IPS DF 6.9 (cell line): ENCODE measurements at places on chromosomes 13 and 19.

DNA sequence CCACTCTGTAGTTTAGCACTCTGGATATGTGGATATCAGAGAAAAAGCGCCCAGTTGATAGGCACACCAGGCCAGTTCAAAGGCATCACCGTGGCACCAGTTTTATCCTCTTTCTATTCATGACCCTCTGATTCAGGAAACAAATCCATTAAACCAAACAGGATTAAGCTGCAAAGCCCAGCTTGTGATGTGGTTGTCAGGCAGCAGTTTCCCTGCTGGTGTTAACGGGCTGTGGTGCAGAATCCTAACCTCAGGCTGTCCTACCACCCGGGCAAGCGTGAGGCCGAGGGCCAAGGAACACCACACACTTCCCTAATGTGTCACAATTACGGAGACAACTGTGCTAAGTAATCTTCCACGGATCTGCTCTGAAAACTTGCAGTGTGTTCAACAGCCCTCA is 209.1 kb downstream of the OLFM4 start:
- DNase-seq: no peak

DNA sequence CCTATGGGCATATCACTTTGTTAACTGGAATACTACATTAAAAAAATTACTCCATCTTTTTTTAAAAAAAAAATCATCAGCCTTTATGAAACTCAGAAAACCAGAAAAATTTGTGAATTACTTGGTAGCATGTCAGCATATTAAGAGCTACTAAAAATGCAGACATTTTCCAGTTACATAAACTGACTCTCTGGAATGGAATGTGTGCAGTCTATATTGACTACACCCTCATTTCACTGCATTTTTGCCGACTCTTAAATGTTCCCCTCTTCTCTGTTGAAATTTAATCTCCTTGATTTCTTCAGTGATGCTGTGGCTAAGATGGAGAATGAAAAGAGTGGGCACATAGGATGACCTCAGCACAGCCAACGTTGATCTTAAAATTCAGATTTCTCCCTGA is 393.8 kb downstream of the ITGBL1 start:
- no peak for DNase-seq

DNA sequence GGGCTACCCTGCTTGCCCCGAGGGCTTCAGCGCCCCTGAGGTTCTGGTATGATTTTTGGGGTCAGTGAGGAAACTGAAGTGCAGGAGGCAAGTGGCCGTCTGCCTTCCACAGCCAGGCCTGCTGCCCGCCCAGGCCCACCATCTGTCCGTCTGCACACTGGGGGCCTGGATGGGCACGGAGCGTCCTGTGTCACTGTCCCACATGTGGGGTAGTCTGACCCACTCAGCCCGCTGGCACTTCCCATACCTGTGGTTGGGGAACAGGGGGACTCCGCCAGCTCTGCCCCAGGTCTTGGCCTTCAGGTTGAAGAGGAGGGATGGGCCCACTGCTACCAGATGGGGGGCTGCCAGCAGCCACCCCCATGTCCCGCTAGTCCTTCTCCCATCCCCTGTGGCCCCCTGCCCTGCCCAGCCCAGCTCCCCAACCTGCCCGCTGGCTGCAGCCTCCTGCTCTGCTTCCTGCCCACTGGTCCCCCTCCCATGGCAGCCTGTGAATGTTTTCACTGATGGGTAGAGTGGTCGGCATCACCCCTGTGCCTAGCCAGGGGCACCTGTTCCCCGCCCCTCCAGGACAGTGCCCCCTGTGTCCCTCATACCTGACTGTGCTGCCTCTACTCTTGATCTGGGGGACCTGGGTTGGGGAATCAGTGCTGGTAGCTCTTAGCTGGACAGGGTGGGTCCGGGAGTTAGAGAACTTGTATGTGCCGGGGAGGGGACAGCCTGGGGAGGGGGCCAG is 9.5 kb downstream of the PIAS4 start:
- DNase-seq: no peak

- no peak for DNase-seq
Observed at GRCh38 chr13:33970746-33971561, 153.0 kb downstream of the RFC3 start.

GRCh38 chr19:48913114-48913889 is 13.2 kb downstream of the NUCB1 start:
- no peak for DNase-seq

- no peak for DNase-seq
Observed at GRCh38 chr19:32997716-32998355, 25.8 kb downstream of the FAAP24 start.

GRCh38 chr19:36027696-36028095 is 5.0 kb downstream of the CLIP3 start:
- no peak for DNase-seq

DNA sequence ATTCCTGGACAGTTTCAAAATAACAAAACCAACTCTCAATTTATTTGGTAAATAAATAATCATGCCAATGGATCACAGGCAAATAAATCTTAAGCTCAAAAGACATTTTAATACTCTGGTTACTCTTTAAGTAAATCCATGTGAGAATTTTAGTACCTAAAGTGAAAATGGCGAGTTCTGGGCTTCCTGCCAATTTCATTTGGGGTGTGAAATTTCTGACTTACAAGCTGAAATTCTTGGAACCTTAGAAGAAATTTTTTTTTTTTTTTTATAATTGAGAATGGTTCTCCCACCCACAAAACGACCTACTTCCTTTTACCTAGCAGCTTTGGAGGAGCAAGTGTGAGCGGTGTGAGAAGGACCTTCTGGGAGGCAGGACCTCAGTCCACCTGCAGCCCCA is 354.5 kb upstream of the NBEA start:
- DNase-seq: no peak

DNA sequence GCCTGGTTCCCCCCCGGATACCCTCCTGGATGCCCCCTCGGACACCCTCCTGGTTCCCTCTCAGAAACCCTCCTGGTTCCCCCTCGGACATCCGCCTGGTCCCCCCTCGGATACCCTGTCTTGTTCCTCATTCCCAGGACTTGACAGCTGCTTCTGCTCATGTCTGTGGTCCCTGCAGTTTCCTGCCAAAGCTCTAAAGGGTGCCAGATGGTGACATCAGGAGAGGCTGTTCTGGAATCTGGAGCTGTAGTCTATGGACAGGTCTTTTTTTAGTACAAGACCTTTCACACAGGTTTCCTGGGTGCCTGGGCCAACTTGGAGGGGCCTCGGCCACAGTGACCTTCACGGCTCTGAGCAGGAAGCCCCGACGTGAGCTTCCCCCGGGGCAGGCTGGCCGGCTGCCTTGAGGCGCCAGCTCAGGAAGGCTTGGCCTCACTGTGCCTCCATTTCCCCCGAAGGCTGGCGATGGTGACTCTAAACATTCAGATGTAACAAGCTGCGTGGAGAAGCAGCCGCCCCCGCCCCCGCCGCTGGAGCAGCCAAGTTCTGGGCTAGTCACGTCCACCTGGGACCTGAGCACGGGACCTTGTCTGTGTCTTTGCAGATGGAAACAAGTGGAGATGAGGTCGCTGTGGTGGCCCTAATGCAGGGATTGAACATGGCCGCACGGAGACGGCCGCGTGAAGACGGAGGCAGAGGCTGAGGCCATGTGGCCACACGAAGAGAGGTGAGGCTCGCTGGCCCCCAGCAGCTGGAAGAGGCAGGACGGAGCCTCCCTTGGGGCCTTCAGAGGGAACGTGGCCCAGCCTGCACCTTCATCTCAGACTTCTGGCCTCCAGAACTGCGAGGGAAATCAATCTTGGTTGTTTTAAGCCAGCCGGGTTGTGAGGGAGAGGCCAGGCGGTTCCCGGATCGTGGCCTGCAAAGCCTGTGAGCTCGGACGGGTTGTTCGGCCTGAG is 12.7 kb downstream of the SGTA start:
- no peak for DNase-seq

- DNase-seq: no peak
Observed at GRCh38 chr19:1304197-1304924, 18.7 kb downstream of the EFNA2 start.

- no peak for DNase-seq
Observed at GRCh38 chr13:110136660-110137585, 170.0 kb downstream of the COL4A1 start.

- DNase-seq: no peak
Observed at GRCh38 chr13:26759249-26759906, 1.2 kb downstream of the GPR12 start.

DNA sequence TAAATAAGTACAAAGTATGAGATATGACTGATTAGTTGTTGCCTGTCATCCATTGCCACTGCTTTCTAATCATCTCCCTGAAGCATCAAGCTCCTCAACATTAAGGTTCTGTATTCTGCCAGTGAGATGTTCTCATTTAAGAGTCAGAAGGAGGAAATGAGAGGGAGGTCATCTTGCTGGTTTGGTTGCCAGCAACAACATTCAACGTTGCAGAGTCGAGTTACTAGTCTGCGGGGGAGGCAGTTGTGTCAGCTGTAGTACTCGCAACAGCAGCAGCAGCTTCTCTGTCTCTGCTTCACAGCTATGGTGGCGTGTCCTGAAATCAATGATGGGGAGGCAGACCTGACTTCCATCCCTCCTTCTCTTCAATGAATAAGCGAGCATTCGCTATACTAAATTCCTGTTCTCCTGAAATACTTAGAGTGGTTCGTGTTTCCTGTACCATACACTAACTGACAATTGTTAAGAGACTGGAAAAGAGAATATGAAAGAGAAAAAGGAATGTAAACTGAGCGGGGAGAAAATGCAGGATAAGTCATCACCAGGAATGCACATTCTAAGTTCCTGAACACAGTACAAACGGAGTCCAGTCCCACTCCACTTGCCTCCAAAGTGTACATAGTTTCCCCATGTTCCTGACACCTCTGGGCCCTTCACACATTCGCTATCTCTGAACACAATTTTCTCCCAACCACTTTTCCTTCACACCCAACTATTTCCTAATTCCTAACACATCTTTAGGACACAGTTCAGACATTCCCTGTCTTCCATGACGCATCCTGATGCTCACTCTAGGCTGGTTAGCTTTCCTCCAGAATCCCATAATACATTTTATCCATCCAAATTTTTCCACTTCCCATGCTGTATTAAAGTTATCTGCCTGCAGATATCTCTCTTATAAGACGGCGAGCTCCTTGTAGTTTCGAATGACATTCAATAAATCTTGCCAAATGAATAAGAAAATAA is 263.0 kb downstream of the KLF12 start:
- DNase-seq: peak; percentile 11

DNA sequence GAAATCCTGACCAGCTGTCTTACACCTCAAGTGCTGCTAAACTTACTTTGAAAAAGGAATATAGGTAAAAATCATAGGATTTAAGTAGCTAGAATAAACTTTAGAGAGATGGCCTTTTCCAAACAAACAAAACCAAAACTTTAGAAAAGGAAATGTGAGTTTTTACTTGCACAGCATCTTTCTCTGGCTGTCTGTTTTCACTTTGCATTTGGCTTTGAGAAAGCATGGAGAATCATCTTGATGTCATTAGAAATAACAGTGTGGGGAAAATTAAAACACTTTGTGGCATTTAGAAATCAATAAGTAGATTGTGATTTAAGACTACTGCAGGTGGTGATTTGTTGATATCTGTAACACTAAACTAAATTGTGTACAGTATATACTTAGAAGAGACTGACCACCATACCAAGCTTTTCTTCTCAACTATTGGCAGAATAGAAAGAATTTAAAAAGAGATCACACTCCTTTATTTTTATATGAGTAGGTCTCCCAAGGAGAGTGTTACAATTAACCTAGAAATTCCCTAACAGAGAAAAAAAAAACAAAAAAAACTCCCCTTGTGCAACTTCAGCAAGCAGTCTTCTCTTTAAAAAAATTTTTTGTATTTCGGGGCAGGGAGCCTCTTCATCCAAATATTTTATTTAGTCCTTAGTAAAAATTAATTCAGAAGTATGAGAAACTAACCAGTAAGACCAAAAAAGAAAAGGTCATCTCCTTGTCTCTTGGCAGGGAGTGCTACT is 6.1 kb downstream of the WDFY2 start:
- DNase-seq: no peak

DNA sequence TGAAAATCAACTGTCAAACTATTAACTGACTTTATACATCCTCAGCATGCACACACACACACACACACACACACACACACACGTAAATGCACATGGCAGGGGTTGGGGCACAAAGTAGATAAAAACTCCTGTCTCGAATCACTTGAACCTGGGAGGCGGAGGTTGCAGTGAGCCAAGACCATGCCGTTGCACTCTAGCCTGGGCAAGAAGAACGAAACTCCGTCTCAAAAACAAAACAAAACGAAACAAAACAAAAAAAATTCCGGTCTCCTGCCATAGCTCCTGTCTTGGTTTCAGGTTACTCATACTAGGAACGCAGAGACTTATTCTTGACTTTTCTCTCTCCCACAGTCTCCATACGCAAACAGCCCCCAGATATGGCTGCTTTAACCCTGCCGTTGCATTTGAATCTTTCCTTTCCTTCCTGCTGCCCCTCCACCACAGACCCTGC is 148.9 kb downstream of the SHISA2 start:
- no peak for DNase-seq

GRCh38 chr13:21055511-21056045 is 5.8 kb downstream of the LATS2 start:
- no peak for DNase-seq

DNA sequence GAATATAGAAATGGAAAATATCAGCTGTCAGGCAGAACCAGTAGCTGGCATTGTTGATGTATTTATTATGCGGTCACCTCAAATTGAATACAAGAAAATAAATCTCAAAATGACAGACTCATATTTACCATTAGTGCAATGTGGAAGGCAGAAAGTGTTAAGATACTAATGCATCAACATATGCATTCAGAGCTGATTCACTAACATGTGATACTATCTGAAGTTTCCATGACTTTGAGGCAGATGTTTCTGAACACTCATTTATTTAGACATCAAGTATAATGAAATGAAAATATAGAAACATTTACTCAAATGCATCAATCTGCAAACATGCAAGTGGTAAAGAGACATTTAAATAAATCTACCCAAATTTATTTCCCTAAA is 474.2 kb upstream of the SLC10A2 start:
- DNase-seq: no peak

DNA sequence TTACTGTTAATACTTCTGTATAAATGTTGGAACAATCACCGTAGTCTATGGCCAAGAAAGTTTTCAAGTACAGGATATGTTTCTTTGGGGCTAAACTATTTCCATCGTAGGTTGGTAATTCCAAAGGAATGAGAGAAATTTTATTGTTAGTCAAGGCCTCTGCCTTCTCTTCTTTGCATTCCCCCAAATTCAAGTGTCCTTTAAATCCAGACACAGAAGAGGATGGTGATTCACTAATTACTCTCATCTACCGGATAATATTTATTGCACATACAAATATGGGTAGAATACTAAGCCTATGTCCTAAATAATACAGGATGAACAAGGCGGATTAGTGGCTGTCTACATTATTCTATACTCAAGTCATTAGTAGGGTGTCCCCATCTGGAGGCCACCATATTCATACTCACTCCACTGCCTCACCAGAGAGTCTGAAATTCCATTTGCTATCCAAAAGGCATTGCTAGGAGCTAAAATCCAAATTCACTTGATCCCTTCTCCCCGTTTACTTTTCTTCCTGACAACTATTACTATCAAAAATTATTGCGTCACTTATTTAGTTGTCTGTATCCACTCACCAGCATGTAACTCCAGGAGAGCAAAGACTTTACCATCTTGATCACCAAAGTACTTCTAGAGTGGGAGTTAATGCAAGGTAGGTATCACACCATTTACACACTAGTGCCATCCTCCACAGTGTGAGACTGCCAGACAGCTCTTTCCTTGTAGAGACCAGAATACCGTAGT is 82.4 kb upstream of the SGCG start:
- no peak for DNase-seq

- DNase-seq: no peak
Observed at GRCh38 chr13:33217256-33217655, 68.3 kb downstream of the STARD13 start.
